Activated naive CD4-positive, alpha-beta T cell treated with anti-CD3 and anti-CD28 coated beads, Interleukin-2, amount 10 ng/mL, durations not matched to agents 7 days and 5 days (primary cell): ENCODE measurements at places on chromosomes 7 and 10.
A peak's percentile ranks its signal among the peaks of the same experiment; 100 is the strongest.

GRCh38 chr10:20372748-20373147 lies 524.4 kb downstream of the NEBL start:
- no peak for DNase-seq

DNA sequence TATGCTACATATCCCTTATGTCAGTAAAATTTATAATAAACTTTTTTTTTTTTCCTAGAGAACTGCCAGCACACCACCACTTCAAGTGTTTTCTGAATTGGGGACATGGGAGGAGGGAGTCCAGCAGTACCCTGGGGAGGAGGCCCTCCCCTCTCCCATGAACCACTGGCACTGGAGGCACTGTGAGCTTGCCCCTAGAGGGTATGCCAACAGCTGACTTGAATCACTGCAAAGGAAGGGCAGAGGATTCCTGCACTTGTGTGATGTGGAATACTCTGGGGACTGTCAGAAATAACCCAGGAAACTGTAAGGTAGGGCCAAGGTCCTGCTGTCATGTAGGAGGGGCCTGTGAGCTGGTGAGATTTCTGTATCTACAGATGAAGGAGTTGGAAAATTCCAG lies 8.5 kb upstream of the ARMS2 start:
- no peak for DNase-seq

- DNase-seq: peak; percentile 72
Measured at GRCh38 chr7:6636741-6637543, at the start of gene ZNF316. TSS of gene ZNF316 (plus strand) at chr7:6637318. CDS start at chr7:6642410, 5,092 bp downstream.

GRCh38 chr10:76675951-76676587 lies 961.5 kb downstream of the KCNMA1 start:
- DNase-seq: no peak

DNA sequence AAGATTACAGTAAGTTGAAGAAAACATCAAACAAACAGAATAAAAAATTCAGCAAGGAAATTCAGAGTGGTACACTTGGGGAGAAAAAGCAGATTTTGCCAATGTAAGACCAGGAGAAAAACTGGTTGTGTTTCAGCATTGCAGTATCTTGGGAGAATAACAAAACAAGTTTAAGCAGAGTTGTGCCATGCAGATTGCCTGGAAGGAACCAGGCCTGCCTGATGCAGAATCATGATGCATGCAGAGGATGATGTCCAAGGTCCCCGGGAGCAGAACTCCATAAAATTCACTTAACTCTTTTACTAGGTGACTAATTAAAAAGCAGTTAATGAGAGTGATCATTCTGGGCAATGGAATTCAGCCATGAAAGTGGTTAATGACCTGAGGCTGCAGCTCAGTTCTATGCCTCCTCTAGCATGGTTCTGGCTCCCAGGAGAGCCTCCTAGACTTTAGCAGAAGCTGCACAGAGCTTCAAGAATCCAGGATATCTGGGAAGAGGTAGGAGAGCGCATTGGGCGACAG lies 379.7 kb upstream of the C7orf33 start:
- no peak for DNase-seq

GRCh38 chr7:8305625-8306388 lies 43.8 kb upstream of the ICA1 start:
- DNase-seq: no peak

- no peak for DNase-seq
Measured at GRCh38 chr7:129740574-129741410, 129.3 kb downstream of the NRF1 start.

- no peak for DNase-seq
Measured at GRCh38 chr10:129848696-129849451, 115.2 kb downstream of the EBF3 start.

DNA sequence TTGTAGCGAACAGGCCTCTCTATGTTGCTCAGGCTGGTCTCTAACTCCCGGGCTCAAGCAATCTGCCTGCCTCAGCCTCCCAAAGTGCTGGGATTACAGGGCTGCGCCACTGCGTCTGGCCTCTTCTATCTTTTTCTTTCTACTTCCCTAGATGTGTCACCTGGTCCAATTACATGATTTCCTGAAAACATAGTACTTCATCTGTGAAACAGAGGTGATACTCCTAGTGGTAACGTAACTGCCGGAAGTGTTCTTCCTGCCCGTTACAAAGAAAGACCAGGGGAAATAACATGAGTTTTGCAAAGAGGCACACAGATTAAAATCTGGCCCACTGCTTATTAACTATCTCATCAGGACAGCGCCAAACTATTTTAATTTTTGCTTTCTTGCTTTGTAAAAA lies 18.4 kb upstream of the HGF start:
- DNase-seq: no peak

GRCh38 chr10:4865945-4866661 lies 40.1 kb downstream of the AKR1E2 start:
- DNase-seq: no peak

- no peak for DNase-seq
Measured at GRCh38 chr10:92238054-92238585, 52.8 kb downstream of the CPEB3 start.

DNA sequence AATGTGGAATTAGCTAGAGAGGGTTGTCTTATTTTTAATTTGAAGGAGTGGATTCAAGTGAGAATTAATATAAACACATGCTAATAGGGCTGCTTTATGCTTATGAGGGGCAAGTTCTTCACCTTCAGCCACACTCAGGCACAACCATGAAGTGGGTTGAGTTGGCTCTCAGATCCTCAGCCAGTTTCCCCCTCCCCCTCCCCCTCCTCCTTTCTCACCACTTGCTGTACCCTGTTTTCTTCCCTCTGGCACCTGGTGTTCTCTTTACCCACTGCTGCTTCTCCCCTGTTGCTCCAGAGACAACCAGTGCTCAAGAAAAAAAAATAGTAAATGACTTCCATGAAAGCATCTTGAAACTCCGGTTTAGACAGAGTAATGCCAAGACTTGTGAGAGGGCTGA lies 1083.3 kb downstream of the CNTNAP2 start:
- DNase-seq: no peak

- DNase-seq: peak; percentile 69
Measured at GRCh38 chr10:80196270-80196949, 8.9 kb downstream of the ANXA11 start.

- DNase-seq: no peak
Measured at GRCh38 chr7:49030221-49030620, 105.9 kb downstream of the CDC14C start.

DNA sequence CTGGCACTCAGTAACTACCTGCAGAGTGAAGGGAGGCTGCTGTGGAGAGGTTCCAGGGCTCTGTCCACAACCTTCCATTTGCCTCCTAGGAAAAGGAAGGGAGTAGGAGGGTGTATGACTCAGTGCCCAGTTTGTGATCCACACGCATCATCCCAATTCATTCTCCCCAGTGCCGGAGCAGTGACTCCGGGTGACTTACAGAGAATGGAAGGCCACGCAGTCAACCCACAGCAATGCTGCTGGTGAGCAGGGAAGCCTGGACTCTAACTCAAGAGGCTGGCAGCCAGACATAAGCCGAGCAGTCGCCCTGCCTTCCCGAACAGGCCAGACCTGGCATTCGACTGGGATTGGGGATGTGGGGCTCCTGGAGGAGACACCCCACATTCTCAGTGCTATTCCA lies 139.9 kb downstream of the SH3PXD2A start:
- DNase-seq: no peak
